ENCODE measurements at places on chromosomes 2 and 18.

DNA sequence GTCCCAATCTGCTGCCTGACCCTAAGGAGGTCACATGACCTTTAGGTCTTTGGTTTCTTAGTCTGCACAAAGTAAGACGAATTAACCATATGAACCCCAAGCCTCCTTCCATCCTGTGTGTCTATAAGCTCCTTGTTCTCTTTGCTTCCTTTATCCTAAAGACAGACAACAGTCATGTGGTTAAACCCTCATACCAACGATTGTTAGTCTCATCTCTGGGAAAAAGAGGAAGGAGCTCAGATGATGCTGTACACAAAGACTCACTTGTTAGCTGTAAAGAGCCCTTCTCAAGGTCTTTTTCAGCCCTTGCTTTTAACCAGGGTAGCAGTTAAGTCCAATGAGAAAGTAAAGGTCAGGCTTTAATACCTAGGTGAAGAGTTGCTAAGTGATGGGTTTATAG is 443.7 kb downstream of the TNS1 start:
- DNase-seq = no peak

DNA sequence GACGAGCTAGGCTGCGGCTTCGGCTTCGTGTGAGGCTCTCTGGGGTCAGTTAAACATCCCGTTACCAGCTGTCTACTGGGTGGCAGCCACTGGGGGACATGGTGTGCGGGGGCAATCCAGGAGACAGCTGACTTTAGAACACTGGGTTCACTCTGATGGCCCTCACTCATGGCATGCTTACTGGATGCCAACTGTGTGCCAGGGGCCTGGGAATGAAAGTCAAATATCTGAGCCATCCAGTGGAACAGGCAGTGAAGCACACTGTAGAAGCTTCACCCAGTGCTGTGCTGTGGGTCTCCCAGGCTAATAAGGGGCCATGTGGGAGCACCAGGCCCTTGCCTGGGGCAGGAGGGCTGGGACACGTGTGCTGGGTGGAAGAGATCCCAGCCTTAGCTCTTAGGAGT is 48.3 kb downstream of the GLI2 start:
- DNase-seq = no peak

- DNase-seq = no peak
Observed at GRCh38 chr18:37567994-37568359, 2.4 kb upstream of the CELF4 start.

DNA sequence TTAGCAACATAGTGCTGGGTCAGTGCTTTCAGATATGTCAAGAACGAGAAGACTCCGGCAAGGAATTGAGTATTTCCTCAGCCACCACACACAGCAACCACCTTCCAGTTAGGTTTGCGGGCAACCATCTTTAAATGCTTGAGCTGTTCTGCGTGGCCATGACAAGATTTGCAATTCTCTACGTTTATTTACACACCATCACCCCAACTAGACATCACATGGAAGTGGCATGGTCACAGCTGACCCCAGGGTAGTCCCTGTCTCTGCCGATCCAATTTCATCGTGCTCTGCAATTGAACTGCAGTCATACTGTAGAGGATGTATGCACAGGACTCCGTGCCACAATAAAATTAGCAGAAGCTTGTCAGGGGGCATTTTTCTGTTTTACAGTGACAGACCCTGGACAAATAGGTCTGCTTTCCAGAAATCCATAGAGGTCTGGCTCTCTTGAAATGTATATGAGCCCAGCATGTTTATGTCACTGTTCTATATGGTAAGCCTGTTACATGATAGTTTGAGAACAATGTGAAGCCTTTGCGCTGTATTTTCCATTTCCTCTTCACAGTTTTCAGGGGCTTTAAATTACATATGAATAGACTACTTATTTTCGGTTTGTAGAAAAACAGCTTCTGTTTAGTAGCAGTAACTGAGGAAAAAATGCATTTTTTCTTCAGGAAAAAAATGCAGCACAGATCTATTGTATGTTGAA is 605.2 kb downstream of the NR4A2 start:
- no peak for DNase-seq

- no peak for DNase-seq
Observed at GRCh38 chr2:234257859-234258561, 207.5 kb downstream of the SPP2 start.

GRCh38 chr2:219627103-219628100 is at the start of gene SLC4A3:
Gene SLC4A3, plus strand, starts transcription at chr2:219627630. Its CDS starts 363 bp downstream, at chr2:219627993.
- no peak for DNase-seq

- no peak for DNase-seq
Observed at GRCh38 chr2:238855891-238856580, 8.2 kb downstream of the TWIST2 start.

DNA sequence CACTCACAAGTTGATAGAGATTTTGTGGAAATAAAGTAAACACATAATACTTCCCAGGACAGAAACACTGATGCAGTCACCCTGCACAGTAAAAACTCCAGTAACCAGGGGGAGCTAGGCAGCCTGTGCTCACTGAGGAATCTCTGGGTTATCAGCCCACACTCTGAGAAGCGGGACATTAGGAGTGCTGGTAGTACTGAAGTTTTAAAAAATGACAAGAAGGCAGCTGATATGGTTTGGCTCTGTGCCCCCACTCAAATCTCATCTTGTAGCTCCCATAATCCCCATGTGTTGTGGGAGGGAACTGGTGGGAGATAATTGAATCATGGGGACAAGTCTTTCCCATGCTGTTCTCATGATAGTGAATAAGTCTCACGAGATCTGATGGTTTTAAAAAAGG is 31.4 kb downstream of the KCTD1 start:
- DNase-seq = no peak

DNA sequence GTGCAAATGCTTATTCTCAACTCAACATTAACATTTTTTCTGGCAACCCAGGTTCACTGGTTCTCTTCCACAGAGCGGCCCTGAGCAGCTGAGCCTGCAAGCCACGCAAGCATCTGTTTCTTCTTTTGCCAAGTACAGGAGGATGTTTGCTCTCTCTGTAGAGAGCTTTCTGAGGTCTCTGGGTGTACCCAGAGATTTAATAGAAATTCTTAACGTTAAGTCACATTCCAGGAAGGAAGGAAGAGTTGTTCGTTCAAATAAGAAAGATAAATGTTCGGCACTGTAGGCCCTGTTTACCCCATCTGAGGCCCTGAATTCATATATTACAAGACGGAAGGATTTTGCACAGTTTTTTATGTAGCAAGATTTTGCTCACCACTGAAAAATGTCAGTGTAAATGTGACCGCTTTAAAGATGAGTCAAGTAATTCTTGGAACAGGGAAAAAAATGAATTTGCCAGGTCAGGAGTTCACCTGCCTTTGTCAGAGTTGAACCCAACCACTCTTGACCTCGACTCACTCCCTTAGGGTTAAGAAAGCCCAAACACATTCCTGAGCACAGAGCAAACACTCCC is 30.1 kb downstream of the KCTD18 start:
- no peak for DNase-seq

DNA sequence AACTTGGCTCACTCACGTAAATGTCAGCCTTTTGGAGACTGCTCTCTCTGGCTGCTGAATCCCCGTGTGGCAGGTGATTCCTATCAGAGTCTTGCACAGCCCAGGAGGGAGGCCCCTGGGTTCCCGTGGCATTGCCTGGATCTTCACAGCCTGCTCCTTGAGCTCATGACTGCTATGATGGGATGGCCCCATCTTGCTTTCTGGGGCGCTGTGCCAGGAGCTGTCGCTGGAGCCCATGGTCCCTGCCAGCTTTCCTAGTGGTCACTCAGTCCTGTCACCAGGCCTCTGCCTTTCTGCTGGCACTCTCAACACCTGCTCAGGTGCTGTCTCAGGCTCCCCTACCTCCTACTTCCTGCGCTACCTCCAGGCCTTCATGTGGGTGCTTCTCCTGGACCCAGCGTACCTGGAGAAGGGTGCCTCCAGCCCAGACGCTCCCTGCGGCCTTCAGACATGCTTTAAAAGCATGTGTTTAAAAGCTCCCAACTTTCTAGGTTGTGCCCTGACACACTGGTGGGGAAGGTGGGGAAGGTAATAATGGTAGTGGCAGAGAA is 110.1 kb downstream of the MCFD2 start:
- DNase-seq = no peak

- DNase-seq = no peak
Observed at GRCh38 chr2:186827862-186828492, 21.0 kb downstream of the ZSWIM2 start.

GRCh38 chr2:103823847-103824246 is 1030.1 kb upstream of the POU3F3 start:
- DNase-seq = no peak

DNA sequence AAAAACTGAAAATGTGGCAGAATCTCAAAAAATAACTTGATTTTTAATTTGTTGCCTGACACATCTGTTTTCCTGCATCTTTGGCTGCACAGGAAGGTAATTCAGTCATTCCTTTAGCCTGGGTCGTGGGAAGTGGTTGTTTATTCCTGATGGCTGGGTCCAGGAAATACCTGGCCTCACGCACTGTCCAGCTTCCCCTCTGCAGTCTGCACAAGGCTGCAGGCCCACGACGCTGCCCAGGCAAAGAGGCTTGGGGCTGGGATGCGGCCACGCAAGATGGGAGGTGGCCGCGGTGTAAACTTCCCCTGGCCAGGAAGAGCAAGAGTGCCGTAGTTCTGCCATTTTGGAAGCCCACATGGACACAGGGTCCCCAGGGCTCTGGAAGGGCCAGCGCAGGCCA is 28.2 kb downstream of the TSHZ1 start:
- no peak for DNase-seq

GRCh38 chr2:85244828-85245227 is 83.0 kb downstream of the TGOLN2 start:
- no peak for DNase-seq

GRCh38 chr2:142870526-142870925 is 6.9 kb upstream of the KYNU start:
- no peak for DNase-seq

- DNase-seq = no peak
Observed at GRCh38 chr2:172878260-172878659, 142.6 kb downstream of the RAPGEF4 start.

DNA sequence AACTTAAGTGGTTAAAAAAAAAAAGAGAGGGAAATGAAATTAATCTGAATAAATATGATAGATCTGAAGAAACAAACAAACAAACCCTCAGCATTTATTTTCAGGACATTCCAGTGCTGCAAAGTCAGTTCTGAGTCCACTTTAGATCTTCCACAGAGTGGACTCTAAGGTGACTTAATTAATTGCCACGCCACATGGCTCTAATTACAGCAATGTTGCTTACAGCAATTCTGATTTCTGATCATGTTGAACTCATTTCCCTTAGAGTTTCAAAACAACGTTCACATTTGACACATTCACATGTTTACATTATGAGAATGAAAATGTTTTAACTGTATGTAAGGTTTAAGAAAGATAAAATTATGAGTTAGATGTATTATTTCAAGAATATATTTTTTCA is 38.6 kb upstream of the RASGRP3 start:
- no peak for DNase-seq

- no peak for DNase-seq
Observed at GRCh38 chr18:8264861-8265411, 344.3 kb upstream of the RAB12 start.

GRCh38 chr2:145138626-145139025 is 618.7 kb upstream of the ZEB2 start:
- no peak for DNase-seq

- no peak for DNase-seq
Observed at GRCh38 chr18:44626807-44627206, 53.9 kb upstream of the SETBP1 start.

DNA sequence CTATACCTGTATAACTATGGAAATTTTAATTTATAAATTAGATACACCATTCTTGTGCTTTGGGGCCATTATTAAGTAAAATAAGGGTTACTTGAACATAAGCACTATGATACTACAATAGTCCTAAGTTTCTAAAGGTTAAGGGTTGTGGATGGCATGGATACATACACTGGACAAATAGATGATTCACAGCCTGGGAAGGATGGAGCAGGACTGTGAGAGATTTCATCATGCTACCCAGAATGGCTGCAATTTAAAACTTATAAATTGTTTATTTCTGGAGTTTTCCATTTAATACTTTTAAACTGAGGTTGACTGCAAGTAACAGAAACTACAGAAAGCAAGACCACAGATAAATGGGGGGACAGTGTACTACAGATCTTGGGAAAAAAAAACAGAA is 295.8 kb upstream of the ZNF804A start:
- no peak for DNase-seq

DNA sequence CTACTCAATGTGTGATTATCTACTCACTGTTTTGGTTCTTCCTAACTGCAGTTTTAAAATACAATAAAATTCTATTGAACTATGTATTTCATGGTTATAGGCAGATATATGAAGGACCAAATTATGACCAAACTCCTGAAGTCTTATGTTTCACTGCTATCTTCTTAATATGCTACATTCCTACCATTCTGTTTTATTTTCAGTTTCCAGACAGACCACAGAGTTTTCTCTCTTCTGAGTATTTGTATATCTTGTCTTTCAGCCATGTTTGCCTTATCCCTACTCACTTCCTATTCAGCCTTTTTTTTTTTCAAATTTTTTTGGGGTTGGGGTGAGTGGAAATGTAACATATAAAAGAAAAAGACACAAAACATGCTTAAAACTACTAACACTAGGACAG is 6.3 kb downstream of the RFTN2 start:
- no peak for DNase-seq

- peak; percentile 6 for DNase-seq
Observed at GRCh38 chr2:96923810-96924774, 54.2 kb upstream of the SEMA4C start.

- DNase-seq = no peak
Observed at GRCh38 chr2:45102141-45102540, 92.9 kb upstream of the SIX2 start.
